Suppressor macrophage treated with lipopolysaccharide for 4 hours (primary cell): ENCODE measurements at places on chromosomes 13 and 19.

DNA sequence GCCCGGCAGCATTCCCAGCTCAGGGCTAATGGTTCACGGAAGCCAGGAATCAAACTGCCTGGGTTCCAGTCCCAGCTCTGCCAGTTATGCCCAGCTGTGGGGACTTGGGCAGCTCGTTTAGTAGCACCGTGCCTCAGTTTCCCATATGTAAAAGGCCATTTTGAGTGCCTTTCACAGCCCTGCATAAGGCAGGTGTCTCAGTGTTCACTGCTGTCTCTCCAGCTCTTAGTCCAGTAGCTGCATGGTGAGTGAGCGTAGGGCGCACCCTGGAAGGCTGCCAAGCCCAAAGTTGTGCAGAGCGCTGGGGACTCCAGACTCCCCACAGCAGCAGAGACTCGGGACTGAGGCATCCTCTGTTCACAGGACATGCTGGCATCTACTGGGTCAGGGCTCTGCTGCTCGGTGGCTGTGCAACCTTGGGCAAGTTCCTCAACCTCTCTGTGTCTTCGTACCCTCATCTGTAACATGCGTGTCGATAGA is 5.5 kb downstream of the RPL28 start:
- DNase-seq, result no peak

- peak; percentile 60 for DNase-seq
Observed at GRCh38 chr19:47573071-47574026, at the start of gene ZNF541. Gene ZNF541, minus strand, starts transcription at chr19:47573148. Its CDS starts 17,292 bp downstream, at chr19:47555856.

DNA sequence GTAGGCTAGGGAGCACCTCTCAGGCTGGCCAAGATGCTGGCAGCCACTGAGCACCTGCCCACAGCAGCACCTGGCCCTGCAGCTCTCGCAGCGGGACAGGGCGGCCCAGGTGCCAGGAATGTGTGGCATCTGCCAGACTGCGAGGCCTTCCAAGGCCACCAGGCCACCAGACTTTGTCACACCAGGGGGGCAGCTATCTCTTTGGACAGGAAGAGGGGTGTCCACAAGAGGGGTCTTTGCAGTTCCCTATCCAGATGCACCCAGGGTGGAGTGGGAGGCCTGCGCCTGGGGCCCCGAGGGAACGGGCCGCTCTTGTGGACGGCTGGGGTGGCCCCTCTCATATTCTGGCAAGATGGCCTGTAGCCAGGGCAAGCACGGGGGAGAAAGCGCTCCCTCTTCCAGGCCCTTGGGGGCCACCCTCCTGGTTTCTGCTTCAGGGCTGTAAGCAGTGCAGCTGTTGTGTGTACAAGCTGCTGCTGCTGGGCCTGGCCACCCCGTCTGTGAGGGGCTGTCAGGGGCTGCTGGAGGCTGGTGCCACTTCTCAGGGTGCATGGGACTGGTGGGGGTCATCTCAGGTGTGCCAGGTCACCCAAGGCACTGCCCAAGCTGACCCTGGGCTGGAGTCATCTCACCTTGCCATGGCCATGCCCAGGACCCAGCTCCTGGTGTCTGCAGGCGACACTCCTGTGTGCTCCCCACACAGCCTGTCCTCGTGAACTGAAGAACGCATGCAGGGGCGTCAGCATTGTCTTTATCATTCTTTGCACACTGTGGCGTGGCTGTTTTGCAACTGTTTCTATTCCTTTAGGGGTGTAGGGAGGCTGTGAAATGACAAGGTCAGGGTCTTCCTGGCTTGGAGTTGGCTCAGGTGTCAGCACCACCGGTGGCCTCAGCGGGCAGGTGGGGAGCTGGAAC is 1.8 kb downstream of the TEX29 start:
- DNase-seq, result no peak

DNA sequence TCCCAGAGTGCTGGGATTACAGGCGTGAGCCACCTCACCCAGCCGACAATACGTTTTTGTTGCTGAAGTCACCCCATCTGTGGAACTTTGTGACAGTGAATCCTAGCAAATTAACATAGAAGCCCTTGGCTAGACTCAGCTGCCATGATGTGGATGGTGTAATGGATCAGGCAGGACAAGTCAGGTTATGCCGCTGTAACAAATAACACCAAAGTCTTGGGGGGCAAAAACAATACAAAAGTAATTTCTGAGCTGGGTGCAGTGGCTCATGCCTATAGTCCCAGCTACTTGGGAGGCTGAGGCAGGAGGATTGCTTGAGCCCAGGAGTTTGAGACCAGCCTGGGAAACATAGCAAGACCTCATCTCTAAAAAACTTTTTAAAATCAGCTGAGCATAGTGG is 29.3 kb downstream of the PNPLA6 start:
- DNase-seq, result no peak

DNA sequence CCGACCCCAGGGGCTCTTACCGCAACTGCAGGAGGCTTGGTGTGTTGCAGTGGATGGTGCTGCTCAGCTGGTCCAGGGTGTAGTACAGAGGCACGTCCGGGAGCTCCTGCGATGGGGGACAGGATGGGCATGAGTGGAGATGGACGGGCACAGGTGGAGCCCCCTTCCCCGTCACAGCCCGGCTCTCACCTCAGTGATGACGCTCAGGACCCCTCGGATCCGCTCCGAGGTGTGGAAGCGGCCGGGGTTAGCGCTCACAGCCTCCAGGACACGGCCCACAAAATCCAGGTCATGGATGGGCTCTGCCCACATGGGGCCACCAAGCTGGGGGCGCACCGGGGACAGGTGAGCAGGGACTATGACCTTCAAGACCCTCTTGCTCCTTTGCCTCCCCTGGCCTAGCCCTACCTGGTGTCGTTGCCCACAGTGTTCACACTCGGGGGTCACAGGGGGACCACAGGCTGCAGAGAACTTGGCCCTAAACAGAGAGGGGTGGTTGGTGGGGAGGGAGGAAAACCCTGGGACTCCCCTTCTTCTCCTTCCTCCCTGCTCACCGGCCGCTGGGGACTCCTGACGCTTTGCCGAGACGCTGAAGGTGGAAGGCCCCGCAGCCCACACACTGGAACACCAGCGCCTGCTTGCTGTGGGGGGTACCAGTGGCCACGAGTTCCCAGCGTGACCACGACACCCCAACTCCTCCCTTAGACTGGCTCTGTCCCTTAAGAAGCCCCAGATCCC is 6.9 kb upstream of the LYL1 start:
- DNase-seq, result no peak

DNA sequence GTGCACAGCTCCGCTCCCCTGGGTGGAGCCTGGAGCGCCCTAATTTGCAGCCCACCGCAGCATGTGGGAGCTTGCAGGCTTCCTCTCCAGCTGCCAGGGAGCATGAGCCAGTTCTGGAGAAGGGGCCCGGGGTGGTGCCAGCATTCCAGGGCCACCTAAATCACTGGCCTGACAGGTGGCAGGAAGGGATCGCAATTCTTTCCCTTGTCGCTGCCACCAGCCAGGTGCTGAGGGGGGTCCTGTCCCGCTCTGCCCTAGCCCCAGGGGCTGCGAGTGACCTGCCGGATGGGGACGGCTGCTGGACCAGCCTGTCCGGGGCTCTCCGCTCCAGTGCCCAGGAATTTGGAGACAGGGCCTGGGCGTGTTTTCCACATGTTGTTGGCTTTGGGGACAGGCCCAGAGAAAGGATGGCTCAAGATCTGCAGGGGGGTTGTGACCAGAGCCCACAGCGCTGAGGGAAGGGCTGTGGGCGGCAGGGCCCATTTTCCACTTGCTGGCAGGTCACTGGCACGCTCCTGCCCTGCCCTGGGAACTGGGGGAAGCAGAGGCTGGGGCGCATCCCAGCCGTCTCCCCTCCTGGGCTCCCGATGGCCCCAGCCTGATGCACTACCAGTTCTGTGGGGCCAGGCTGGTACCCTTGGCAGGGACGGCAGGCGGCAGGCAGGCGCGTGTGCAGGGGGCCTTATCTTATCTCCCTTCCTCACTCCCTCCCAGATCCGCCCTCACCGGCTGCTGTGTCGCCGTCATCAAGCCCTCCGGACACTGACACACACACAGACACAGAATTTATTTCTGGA is 9.5 kb downstream of the NDUFA11 start:
- DNase-seq, result no peak

DNA sequence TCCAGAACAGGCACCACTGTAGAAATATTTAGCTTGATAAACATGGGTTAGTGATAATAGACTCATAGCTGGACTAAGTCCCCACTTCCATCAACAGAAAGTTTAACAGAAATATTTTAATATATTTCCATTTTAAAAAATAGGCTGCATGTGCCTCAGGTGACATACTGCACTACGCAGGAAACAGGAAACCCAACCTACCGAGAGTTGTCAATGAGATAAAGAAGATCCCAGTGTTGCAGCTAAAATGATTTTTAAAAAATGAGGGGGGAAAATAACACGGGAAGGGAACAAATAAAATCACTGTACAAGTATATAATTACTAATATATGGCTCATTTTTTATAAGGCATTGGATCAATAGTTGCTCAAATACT is 154.8 kb downstream of the TBC1D4 start:
- DNase-seq, result no peak
